ENCODE measurements at places on chromosomes 3 and 15.

DNA sequence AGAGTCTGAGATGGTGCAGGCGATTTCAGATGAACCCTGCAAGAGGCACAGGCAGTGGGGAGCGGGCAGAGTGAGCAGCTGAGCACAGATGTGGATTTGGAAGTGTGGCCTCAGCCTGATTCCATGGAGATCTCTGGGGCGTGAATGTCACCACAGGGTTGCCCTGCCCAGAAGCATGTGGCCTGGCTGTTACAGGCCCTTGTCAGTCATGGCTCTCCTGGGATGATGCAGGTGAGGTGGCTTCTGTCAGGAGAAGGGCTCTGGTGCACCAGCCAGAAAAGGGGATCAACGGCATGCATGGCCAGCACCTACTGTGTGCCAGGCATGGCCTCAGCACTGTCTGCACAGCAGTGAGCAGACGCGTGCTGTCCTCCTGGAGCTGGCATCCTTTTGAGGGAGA is 11.9 kb downstream of the HDAC11 start:
- no peak for DNase-seq

GRCh38 chr3:183560607-183561006 is 5.1 kb upstream of the KLHL6 start:
- peak; percentile 13 for DNase-seq

GRCh38 chr3:64176461-64176996 is 48.7 kb downstream of the PRICKLE2 start:
- DNase-seq = no peak

DNA sequence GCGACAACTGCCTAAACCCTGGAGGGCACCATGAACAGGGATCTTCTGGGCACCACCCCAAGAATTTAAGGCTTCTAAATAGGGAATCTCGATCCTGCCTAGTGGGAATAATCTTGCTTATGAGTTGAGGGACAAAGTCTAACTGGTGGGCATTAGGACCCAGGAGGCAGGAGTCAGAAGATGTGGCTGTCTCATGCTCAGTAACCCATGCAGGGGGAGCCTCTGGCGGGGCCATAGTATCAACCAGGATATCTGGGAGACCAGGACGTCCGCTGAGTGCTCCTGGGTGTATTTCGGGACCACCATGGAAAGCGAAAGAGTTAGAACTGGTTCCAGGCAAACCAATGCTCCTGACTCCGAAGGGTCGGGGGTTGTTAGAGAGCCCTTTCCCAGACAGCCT is 356.1 kb downstream of the OTOL1 start:
- DNase-seq = no peak

DNA sequence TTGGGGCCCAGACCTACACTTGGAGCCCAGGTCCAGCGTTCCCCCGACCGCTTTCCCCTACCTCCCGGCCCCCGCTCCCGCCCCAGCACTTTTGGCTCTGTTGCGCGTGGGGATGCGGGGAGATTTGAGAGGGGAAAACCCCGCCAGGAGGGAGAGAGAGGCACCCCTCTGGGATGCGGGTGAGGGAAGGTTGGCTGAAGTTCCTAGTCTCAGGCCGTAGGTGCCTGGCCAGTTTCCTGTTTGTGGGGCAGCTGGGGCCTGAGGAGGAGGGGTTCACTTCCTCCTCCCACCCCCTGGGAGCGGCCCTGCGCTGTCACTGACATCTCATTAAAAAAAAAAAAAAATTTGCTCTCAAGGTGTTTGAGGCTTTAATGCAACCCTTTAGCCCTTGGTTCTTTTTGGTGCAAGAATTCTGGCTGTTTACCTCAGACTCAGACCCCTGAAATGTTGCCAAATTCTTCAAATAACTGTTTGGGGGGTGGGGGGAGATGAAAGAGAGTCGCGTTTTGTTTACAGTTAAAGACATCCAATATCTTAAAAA is 2.6 kb downstream of the FAM43A start:
- no peak for DNase-seq

- DNase-seq = peak; percentile 52
Measured at GRCh38 chr15:31200735-31201151, 99.2 kb upstream of the TRPM1 start.

DNA sequence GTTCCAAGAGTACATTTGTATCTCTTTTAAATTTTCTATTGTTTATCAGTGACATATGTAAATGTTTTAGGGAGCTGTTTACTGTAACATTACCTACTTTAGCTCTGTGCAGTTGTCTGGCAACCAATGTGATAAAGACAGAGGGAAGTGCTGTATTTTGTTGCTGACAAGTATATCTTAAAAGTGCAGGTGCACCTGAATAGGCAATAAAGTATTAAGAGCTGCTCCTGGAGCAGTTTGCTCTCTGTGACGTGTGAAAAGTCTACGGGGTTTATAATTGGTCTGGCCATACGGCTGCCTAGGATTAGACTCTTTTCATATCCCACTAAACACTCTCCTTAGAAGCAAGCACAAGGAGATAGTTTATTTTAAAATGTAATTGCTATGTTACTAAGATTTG is 178.3 kb downstream of the IGF1R start:
- no peak for DNase-seq

- DNase-seq = no peak
Measured at GRCh38 chr3:29338377-29338776, 57.5 kb downstream of the RBMS3 start.

GRCh38 chr3:140552898-140553297 is 125.0 kb upstream of the TRIM42 start:
- no peak for DNase-seq

- no peak for DNase-seq
Measured at GRCh38 chr15:39388118-39388517, 192.8 kb upstream of the THBS1 start.

DNA sequence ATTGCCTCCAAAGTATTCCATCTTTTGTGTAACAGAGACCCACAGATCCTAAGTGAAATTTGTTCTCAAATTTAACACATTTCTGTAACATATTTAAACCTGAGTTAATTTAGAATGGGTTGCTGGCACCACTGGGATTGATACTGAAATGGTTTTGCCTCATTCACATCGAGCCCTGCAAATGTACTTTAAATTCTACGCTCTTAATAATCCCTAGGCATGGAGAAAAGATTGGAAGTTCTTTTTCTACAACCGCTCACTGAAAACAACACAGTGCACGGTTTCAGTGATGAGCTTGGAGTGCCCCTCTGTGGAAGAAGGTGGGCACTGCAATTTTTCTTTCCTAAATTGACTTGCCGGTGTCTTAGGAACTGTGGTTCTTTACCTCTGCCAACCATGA is 109.9 kb upstream of the ATP11B start:
- peak; percentile 54 for DNase-seq

DNA sequence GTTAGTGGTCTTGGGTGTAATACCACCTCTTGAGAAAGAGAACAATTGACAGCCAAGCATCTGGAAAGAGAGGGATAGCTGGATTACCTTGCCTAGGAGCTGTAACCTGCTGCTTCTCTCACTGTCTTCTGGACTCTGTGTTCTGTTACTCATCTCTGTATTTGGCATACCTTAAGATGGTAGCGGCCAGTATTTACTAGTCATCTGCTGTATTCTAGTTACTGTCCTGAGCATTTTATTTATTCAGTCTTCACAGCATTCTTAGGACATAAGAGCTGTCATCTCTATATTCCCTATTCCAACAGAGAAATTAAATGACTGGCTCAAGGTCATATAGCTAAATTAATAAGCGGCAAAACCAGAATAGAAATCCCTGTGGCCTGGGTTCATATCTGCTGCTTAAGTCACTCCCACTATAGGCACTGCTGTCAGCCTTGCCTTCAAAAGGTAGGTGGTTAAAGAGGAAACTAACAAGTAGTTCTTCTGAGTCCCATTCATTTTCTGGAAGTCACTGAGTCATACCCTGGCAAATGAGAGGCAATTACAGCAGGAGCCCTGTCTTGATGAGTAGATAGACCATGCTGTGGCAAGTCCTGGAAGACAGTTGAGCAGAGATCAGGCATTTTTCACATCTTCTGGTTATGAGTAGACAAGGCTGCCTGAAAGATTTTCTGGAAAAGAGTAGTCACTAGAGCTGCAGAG is 68.2 kb downstream of the RAB7A start:
- DNase-seq = no peak

DNA sequence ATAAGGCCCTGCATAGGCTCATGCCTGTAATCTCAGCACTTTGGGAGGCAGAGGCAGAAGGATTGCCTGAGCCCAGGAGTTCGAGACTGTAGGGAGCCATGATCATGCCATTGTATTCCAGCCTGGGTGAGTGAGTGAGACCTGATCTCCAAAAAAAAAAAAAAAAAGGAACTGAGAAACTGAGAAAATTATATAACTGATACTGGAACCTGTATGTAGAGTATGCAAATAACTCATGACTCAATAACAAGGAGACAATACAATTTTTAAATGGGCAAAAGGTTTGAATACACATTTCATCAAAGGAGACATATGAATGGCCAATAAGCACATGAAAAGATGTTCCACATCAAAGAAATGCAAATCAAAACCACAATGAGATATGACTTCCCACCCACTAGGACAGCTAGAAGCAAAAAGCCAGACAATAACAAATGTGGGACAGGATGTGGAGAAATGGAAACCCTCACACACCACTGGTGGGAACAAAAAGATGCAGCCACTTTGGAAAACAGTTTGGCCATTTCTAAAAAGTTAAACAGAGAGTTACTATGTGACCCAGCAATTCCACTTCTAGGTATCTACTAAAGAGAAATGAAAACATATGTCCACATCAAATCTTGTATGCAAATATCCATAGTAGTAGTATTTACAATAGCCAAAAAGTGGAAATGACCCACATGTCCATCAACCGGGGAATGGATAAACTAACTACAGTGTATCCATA is 70.7 kb downstream of the IQSEC1 start:
- no peak for DNase-seq

DNA sequence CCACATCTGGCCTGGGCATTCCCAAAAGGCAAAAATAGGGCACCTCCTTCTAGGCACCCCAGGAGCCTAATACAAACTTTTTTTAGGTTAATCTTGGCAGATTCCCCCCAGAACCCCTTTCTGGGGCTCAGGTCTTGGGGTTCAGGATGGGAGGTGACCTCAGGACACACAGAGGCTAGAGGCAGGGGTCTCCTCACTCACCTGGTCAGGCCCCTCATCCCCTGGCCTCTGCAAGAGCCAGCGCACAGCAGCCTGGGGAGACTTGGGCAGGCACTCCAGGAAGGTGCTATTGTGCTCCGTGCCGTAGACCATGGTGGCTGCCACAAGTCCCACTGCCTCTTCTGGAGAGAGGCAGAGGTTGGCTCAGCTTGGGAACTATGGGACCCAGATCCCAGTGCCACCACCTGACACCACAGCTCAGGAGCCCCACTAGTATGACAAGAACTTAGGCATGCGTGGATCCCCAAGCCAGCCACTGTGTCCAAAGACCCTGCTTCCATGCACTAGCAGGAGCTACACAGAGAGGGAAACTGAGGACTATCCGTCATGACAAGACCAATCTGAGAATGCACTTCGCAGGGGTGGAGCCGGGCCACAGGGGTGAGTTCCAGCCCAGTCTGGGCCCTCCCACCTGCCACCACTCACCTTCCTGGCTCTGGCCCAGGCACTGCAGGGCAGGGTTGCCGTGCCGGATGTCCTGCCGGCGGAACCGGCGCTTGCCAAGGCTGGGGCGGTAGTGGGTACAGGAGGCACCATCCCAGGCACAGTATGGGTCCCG is 7.4 kb downstream of the SEMA3G start:
- no peak for DNase-seq

GRCh38 chr3:20739814-20740213 is 553.8 kb upstream of the SGO1 start:
- no peak for DNase-seq

DNA sequence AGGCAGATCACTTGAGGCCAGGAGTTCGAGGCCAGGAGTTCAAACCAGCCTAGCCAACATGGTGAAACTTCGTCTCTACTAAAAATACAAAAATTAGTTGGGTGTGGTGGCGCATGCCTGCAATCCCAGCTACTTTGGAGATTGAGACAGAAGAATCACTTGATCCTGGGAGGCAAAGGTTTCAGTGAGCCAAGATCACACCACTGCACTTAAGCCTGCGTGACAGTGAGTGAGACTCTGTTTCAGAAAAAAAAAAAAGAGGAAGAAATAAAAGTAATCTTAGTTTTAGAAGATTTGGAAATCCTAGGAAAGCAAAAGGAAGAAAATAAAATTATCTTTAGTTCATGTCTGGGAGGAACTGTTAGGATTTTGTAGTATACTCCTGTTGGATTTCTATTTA is 77.2 kb downstream of the IL12A start:
- DNase-seq = no peak

- DNase-seq = no peak
Measured at GRCh38 chr3:24496529-24497482, 2.2 kb upstream of the THRB start.

GRCh38 chr3:122697952-122698620 is 17.4 kb downstream of the PARP14 start:
- no peak for DNase-seq

DNA sequence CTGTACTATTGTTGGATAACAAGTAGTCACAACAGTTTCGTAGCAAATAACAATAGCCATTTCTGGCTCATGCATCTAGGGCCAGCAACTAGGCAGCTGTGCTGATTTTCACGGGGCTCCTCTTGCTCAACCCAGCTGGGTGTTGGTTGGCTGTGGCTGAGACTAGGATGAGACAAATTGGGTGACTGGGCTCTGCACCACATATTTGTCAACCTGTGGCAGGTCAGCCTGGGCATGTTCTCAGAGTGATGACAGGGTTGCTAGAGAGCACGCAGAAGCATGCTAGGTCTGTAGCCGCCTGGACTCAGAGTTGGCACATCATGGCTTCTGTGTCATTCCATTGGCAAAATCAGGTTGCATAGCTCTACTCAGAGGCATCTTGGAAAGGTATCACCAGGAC is 175.9 kb downstream of the OTOL1 start:
- no peak for DNase-seq

GRCh38 chr15:86066174-86066834 is 13.4 kb upstream of the AGBL1 start:
- DNase-seq = no peak

DNA sequence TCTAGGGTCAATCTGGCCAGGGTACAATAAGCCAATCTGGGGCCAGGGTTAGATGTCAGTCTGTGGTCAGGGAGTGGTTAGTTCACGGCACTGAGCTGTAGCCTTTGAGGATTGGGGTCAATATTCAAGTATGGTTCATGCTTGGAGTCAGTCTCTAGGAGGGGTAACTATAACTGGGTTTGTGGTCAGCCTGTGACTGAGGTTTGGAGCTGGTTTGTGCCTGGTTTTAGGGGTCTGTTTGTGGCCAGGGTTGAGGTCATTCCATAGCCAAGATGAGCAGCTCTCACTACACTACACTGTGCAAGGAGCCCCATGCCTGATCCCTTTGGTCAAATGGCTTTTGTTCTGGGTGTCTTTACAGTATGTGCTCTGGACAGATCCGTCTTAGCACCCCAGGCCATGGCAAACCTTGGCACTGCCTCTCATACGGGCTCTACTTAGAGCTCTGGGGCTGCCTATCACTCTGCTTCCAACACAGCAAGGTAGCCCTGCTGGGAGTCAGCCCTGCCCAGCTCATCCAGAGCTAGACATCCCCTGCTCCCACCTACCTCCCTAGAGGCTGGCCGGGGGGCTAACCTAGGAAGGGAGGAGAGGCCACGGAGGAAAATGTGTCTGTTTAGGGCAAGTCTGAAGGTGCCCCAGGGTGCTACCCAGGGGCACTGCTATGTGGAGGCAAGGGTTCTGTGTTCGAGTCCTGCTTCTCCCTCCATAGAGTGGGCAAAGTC is 63.3 kb upstream of the CORO2B start:
- DNase-seq = no peak

- no peak for DNase-seq
Measured at GRCh38 chr3:126372413-126373145, 15.4 kb upstream of the KLF15 start.

- DNase-seq = no peak
Measured at GRCh38 chr3:145519398-145520047, 641.5 kb downstream of the PLOD2 start.
